ENCODE measurements at places on chromosomes 3 and 15.

- peak; percentile 40 for DNase-seq
Observed at GRCh38 chr15:85485956-85486567, 105.7 kb downstream of the AKAP13 start.

DNA sequence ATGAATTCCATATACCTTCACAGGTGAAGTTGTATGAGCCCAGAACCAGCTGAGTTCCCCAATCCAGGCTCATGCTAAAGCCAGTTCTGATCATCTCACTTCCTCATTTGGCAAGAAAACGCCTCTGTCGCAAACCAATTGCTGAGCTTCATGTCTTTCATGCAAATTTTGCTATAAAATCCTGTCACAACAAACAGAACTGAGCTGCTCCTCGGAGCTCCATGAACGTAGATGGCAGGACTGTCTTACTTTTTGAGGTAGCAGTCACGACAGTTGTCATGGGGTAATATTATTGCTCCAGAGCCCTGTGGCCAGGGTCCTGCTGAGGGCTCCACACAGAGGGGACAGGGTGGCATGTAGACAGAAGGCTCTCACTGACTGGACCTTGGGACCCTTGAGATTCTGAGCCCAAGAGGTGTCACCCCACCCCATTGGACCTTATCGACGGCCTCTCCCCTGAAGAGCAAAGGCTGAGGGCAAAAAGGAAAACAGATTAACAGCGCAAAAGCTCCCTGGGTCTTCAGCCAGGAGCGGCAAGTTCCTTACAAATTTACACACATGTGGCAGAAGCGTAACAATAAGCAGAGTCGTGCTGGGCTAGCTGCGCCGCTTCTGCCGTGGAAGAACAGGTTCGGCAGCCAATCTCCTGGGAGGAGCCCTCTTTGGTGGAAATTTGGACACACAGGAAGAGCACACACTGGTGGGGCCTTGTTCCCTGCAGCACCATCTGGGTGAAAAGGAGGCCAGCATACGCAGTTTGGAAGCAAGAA lies 249.2 kb downstream of the OPA1 start:
- DNase-seq: no peak

DNA sequence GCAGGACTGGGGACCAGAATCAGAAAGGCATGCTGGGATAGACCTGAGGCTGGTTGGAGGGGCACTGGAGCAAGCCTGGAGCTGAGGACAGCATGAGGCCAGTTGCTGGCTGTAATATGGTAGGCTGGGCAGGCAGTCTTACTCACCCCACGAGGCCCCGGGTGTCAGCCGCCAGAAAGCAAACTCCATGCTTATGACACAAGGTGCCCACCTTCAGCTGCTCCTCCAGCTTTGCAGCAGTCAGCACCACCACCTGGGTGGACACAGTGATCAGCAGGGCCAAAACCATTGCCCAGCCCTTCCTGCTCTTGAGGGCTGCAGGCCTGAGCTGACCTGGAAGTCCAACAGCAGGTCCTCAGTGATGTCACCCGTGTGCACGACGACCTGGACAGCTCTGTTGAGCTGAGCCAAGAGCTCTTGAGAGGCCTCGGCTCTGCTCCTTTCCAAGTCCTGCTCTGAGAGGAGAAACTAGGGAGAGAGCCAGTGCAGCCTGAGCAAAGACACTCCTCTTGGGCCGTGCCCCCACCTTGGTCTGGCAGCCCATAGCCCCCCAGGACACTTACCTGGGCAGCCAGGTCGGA lies 747 bp downstream of the UBA7 start:
- DNase-seq: no peak

DNA sequence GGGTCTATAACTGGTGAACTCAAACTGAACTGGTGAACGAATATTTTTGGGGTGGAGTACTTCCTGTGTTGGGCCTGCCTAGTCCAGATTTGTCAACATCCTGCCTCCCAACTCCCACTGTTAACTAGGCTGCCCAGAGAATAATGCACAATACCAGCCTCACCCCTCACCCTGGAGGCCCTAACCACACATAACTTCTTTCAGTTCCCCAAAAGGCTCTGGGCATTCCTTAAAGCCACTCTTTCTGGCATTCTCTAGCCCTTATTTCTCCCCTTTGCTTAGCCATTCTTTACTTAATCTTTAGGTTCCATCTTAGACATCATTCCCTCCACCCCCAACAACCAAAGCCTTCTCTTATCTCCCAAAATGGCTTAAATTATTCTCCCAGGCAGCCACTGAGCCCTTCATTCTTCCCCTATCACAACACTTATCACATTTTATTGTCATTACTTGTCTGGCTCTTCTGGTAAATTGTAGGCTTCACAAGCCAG lies 9.1 kb upstream of the SEC11A start:
- no peak for DNase-seq

DNA sequence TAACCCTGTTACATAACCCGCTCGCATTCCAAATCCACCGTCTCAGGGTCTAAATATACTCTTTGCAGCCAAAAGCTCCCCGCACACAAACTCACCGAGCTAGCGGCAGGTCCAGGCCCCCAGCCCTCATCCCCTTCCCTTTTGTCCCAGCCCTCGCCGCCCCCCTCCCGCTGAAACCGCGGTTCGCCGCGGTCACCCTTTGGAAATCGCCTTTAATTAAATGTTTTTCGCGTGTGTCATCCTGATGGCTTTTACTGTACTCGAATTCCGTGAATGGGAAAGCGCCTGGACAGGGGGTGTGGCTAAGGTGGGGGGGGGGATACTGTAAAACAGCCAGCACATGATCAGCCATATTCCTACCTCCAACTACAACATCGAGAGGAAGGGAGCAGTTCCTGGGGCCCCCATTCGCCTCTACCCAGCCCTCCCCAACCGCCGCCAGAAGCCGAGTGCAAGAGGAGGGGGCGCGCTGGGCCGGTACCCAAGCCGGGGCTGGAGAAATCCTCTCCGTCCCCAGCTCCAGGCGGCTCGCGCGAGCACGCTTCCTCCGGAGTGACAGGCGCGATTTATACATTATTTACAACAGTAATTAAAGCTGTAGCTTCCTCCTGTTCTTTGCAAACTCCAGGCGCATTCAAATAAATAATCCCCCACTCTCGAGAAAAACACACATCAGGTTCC lies 1.7 kb downstream of the RORA start:
- DNase-seq: no peak

GRCh38 chr3:114762144-114762543 lies 384.9 kb downstream of the ZBTB20 start:
- no peak for DNase-seq

DNA sequence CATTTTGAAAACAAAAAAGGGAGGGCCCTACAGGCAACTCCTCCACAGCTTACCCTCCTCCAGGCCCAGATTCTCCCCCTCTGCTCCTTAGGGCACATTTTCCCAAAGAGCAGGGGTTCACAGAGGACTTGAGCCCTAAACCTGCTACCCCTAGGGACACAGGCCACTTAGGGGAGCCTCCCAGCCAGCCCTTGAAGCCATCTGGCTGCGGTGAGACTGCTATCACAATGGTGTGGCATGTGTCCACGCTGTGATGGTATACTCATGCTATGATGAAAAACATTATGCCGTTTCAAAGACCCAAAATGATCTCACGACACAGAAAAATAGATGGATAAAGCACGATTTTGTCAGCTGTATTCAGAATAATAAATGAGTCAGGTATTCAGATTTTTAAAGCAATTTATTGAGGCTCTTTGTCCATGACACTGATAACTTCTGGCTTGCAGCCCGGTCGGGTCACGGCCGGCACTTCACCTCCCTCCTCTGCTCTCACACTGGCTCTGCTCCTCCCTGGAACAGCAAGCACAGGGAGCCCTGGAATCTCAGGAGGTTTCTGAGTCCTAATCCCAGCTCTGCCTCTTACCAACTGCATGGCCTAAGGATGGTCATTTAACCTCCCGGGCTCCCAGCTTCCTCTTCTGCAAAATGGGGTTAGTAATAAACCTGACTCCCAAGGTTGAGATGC lies 115.3 kb downstream of the MEGF11 start:
- no peak for DNase-seq

- no peak for DNase-seq
Observed at GRCh38 chr3:138271189-138271794, 58.4 kb downstream of the NME9 start.

DNA sequence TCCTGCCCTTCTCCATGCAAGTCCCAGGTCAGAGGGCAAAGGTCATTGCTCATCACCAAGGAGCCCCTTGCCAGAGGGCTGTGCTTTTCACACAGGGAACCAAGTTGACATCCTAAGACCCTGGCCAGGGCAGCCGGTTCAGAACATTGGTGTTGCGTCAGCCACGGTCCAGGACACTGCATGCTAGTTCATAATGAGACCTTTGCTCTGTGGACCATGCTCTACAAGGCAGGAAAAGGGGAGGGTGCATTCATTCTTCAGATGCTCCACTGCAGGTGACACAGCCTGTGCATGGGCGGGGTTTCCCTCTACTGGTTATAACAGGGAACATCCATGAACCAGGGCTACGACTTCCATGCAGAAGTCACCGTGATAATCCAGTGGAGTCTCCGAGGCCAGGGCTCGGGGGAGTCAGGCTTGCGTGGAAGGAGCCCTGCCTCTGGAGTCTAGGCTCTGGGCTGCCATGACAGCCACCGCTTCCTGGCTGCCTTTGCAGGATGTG lies 81.6 kb downstream of the OCA2 start:
- DNase-seq: no peak

- DNase-seq: no peak
Observed at GRCh38 chr3:123876858-123877257, 7.3 kb downstream of the MYLK start.

- no peak for DNase-seq
Observed at GRCh38 chr3:191210032-191210431, 11.0 kb downstream of the OSTN start.

- no peak for DNase-seq
Observed at GRCh38 chr3:109355625-109356441, 18.5 kb upstream of the DPPA4 start.

- no peak for DNase-seq
Observed at GRCh38 chr3:10936686-10937085, 55.9 kb upstream of the SLC6A1 start.

GRCh38 chr15:28873006-28873405 lies 12.8 kb upstream of the APBA2 start:
- DNase-seq: no peak

- DNase-seq: no peak
Observed at GRCh38 chr3:24529210-24529609, 34.6 kb upstream of the THRB start.

GRCh38 chr15:59678620-59679019 lies 10.5 kb downstream of the BNIP2 start:
- no peak for DNase-seq

- no peak for DNase-seq
Observed at GRCh38 chr3:127679534-127680145, 6.9 kb downstream of the ABTB1 start.

- no peak for DNase-seq
Observed at GRCh38 chr15:71784719-71785118, 25.6 kb upstream of the NR2E3 start.

GRCh38 chr3:70308760-70309159 lies 3.7 kb downstream of the MDFIC2 start:
- DNase-seq: no peak

DNA sequence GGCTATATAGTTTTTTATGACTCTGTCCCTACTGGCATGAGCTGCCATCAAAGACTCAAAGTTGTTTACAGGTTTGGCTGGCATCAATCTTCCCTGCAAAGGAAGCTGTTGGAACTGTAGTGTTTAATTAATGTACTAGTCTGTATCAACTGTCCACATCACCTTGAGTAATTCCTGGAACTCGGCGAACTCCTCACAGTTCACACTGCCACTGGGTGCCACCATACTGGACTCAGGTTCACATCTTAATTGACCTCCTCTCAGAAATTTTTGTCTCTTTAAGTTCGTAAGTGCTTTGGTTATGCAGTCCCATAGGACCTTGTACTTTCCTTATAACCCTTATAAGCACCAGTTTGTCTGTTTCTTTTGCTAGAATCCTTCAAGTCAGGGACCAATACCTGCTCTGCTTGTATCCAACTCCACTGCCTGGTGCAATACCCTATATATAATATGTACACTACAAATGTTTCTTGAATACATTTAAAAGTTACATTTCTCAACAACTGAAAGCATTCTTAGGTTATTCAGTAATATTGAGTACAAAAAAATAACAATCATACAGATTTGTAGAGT lies 3.2 kb downstream of the HIGD1A start:
- DNase-seq: no peak

- DNase-seq: no peak
Observed at GRCh38 chr15:89936051-89936785, 23.5 kb upstream of the ARPIN start.

GRCh38 chr3:143956838-143957237 lies 14.8 kb upstream of the DIPK2A start:
- DNase-seq: no peak

DNA sequence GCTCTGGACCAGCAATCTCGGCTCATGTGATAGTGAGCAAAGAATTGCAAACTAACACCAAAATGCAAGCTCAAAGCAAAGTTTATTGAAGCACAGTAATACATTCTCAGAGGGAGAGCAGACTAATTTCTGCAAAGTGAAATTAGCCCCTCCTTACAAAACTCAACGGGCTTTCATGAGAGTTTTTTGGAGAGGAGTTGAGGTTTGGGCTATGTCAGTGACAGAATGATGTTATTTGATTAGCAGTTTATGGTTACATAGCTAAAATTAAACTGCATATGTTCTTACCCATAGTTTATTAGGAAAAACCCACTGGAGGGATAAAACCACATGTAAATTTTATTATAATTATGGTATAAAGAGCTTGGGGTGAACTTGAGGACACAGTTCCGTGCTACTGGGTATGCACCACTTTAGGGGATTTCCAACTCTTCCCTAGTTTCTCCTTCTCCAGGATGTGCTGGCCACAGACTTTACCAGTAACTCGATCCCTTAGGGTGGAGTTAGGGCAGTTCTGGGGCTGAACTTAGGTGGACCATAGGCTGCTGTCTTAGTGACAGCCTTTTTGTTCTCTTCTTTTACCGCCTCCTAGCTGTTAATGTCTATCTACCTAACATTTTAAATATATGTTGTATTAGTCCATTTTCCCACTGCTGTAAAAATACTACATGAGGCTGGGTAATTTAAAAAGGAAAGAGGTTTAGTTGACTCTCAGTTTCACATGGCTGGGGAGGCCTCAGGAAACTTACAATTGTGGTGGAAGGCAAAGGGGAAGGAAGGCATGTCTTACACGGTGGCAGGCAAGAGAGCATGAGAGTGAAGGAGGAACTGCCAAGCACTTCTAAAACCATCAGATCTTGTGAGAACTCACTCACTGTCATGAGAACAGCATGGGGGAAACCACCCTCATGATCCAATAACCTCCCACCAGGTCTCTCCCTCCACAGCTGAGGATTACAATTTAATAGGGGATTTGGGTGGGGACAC lies 8.9 kb upstream of the AADACL2 start:
- no peak for DNase-seq

DNA sequence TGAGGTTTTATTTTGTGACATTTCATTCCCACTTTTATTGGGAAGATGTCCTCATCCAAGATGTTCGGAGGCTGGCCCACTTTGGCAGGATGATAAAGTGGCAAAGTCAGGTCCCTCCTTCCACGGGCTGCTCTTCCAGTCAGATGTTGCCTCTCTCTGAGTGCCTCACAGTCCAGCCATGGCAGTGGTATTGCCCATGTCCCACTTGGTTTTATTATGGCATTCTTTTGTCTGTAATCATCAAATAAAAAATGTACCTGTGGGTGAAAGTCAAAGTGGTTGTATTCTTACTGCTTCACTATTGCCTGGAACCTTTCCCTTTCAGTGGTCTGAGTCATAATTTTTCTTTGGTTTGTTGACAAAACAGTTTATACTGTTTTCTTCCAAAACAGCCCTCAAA lies 20.2 kb downstream of the ARNT2 start:
- no peak for DNase-seq
